Mucosa of descending colon (tissue), 3 donors: ENCODE measurements at places on chromosomes 12 and 14.

DNA sequence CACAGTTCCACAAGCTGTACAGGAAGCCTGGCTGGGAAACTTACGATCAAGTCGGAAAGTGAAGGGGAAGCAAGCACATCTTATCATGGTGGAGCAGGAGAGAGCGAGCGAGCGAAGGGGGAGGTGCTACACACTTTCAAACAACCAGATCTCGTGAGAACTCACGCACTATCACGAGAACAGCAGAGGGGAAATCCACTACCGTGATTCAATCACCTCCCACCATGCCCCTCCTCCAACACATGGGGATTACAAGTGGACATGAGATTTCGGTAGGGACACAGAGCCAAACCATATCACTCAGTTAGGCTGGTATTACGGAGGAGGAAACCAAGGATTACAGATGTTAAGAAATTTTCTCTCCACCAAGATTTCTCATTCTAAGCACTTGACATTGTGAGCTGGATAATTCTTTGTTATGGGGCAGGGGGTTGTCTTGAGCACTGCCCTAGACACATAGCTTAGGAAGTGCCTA lies 262.0 kb upstream of the G2E3 start:
- no peak for DNase-seq

- peak; percentile 54 for DNase-seq
These were observed 2.7 kb downstream of the PTHLH start for GRCh38 chr12:27969624-27970400.

DNA sequence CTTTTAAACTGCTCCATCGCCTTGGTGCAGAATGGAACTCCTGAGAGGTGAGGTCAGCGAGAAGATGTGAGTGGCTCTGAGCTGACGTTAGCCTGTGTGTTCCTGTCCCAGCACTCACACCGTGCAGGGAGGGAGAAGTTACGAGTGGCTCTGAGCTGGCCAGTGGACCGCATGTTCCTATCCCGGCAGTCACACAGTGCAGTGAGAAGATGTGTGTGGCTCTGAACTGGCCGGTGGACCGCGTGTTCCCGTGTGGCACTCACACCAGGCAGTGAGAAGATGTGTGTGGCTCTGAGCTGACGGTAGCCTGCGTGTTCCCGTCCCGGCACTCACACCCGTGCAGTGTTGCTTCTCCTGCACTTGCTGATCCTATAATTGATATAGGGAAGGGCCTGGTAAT lies 59.9 kb downstream of the VCPKMT start:
- peak; percentile 11 for DNase-seq

DNA sequence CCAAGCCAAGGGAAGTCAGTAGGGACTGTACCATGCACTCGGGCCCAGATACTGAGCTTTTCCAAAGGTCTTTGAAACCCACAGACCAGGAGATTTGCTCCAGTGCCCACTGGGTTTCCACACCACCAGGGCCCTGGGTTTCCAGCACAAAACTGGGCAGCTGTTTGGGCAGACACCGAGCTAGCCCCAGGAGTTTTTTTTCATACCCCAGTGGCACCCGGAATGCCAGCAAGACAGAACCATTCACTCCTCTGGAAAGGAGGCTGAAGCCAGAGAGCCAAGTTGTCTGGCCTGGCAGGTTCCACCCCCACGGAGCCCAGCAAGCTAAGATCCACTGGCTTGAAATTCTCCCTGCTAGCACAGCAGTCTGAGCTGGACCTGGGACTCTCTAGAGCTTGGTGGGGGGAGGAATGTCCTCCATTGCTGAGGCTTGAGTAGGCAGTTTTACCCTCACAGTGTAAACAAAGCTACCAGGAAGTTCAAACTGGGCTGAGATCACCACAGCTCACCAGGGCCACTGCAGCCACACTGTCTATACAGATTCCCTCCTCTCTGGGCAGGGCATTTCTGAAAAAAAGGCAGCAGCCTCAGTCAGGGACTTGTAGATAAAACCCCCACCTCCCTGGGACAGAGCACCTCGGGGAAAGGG lies 793.7 kb downstream of the RPS29 start:
- DNase-seq = no peak

DNA sequence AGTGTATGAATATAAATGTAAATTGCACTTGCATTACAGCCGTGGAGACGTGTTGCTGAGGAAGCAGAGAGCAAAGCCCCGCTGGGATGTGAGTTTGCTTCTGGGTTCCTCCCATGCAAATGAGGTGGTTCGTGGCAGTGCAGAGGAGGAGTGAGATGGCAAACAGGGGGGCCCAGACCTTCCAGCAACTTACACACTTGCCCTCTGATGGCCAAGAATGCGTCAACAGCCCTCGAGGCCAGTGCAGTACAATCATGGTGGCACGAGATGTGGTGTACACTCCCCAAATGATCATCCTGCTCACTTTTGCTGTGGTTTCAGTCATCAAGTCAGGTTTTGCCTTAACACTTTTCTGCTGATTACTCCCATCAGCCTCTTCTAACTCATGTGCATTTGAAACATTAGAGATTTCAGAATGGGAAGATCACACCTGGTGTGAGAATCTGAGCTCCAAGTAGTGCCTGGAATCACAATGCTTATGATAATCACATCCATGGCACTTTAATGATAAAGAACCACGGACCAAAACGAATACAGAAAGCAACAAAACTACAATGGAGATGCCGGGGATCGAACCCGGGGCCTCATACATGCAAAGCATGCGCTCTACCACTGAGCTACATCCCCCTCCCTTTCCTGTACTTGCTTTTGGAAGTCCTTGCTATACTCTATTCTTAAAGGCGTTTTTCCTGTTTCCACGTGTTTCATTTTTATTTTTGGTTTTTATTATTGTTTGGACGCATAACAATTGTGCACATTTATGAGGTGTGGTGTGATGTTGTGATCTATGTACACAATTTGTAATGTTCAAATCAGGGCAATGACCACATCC lies 7.0 kb upstream of the UBC start:
- peak; percentile 70 for DNase-seq

DNA sequence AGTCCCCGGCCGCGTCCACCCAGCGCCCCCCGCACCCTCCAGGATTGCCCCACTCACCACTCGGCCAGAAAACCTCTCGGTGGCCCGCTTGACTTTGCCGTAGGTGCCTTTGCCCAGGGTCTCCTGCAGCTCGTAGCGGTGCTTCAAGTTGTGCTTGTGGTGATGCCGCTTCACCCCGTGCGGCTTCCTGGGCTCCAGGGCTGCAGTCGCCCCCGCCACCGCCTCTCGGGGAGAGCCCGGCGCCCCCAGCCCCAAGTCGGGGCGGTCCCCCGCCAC lies 459 bp downstream of the NUAK1 start:
- no peak for DNase-seq

- no peak for DNase-seq
These were observed 22.7 kb upstream of the TEX22 start for GRCh38 chr14:105375635-105376057.

DNA sequence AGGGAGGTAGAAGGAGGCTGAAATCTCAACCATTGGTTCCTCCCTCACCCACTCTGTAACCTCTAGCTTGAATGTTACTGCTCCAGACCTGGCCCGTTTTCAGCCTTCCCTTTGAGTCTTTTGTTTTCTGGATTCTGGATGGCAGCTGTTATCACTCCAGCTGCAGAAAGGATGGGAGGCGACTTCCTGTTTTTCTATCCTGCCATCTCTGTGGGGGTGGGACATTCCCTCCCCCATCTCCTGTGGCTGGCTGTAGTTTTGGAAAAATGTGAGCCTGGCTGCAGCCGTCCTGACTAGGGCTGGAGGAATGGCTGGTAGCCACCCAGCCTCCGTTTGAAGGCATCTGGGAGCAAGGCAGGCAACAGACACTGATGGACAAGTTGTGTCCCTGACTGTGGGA lies 2.9 kb upstream of the PPFIBP1 start:
- DNase-seq = no peak

DNA sequence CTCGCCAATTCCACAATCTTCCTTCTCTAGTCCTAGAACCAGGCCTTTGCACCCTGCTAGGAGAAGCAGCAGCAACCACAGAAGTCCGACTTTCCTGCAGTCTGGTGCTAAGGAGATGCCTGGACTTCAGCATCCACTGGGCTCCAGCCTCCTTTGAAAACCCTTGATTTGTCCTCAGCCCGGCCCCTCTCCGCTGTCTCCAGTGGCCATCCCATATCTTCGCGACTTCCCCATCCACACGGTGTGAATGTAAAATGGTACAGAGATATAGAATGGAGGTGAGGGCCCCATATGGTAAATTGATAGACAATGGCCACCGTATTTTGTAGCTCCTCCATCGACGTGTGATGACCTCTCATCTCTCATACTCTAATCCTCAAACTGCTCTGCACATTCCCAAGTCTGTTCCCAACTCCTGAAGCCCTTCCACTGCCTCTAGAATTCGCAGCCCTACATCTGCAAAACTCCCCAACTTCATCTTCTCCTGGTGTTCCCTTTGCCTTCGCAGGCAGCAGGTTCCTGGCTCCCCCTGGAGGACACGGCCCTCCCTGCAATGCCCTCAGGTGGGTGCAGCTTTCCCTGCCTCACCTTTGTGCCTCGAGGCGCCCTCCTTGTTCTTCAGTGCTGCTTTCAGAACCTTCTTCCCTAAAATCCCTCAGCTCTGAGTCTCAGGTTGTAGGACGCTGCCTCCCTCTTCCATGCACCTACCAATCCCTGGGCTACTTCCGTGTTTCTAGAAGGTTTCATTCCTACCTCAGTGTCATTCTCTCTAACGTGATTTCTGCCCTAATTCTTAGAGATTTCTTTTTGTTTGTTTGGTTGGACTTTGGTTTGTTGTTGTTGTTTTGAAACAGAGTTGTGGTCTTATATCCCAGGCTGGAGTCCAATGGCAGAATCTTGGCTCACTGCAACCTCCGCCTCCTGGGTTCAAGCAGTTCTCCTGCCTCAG lies 36.7 kb downstream of the TMBIM6 start:
- DNase-seq = peak; percentile 82

DNA sequence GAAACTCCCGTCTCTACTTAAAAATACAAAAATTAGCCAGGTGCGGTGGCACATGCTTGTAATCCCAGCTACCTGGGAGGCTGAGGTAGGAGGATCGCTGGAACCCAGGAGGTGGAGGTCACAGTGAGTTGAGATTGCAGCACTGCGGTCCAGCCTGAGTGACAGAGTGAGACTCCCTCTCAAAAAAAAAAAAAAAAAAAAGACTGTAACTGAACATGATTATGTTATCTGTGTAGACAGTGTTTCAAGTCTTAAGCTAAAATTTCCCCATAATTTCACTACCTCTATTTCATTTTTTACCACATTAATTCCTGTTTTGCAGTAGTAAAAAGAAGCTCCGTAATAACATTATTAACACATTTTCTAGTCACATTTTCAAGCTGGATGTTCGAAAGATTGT lies 5.4 kb downstream of the PLBD1 start:
- DNase-seq = no peak

- no peak for DNase-seq
These were observed 3.2 kb downstream of the OR4K2 start for GRCh38 chr14:19878029-19878642.

GRCh38 chr12:102407776-102408486 lies 72.4 kb downstream of the IGF1 start:
- DNase-seq = no peak

DNA sequence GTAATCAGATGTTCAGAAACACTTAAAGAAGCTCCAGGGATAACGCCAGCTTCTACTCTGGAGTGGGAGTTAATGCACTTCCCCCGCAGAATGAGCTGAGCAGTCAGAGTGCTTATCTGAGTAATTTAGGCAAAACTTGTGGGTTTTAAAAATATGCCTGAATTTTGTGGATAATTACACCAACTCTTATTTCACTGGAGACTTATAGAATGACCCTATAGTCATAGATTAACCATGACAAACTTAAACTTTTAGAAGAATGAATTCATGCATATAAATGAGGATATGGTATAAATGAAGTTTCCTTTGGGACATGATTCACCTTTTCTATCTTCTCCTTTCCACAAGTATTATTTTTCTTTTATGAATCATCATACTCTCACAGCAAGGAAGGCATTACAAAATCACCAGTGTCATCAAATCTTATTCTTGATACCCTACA lies 241.1 kb upstream of the FBXO33 start:
- no peak for DNase-seq

DNA sequence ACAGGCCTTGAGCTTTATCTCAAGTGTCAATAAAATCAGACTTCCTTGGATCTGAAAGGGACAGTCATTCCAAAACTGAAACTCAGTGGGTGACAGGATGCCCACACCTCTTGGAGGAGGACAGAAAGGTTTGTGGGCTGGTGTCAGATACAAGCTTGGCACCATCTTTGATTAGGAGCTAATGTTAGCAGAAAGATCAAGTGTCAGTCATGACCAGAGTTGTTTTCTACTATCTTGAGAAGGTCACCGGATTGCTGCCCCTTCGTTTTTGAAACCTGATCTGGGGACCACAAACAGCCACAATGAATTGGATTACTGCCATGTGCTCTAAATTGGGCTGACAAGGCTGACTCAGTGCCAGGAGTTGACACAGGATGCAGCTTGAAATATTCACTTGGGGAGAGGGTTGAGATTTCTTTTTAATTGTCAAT lies 88.3 kb downstream of the OTOGL start:
- no peak for DNase-seq

DNA sequence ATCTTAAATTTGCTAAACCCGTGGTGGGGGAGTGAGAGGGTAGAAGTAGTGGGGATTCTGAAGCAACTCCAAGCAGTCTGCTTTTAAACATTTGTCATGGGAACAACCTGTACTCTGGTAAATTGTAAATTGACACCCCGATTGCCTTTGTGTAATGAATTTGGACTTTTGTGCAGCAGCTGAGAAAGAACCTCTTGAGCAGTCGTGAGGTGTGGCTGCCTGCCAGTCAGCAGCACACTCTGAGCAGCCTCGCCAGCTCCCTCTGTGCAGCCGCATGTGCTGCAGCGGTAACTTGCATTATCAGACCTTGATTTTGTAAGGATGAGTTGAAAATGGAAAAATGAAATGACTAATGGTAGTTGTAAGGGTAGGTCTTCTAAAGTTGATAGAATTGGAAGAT lies 74.3 kb downstream of the SUSD6 start:
- peak; percentile 60 for DNase-seq

- no peak for DNase-seq
These were observed 112.2 kb upstream of the DIO3 start for GRCh38 chr14:101449114-101449513.

DNA sequence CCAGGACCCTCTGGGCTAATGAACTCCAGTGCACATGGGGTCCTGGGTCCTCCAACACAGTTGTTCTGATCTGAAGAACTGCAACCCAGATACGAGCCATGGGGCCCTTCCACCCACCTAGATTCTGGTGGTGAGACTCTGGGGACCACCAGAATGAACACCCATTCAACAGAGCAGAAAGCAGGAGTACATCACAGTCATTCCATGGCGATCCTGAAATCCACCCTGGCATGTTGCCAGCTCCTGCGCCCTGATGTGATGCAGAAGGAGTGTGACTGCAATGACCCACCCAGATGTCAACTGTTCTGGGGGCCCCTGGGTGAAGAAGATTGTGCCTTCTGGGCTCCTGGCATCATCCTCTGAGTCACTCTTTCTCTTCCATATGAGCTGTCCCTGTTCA lies 211.6 kb downstream of the KIF26A start:
- peak; percentile 15 for DNase-seq
